8988T (cell line): ENCODE measurements at places on chromosomes 5 and 9.

GRCh38 chr5:151757233-151758140, 944 bp downstream of the ATOX1 start:
- no peak for DNase-seq

DNA sequence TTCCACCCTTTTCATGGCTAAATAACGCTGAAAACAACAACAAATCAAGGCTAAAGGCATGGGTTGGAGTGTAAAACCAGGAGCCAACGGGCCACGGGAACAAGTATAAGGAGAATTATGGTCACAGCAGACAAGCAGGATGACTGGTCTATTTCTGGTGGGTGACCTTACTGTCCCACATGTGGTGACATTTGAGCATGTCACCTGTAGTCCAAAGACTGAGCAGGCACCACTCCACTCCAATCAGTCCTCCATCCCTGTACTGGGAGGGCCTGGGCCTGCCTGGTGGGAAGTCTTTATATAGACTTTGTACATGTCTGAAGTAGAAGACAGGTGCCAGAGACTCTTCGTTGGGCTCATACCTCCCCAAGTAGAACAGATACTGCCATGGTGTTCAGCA, 36.8 kb downstream of the C9orf153 start:
- DNase-seq, result no peak

DNA sequence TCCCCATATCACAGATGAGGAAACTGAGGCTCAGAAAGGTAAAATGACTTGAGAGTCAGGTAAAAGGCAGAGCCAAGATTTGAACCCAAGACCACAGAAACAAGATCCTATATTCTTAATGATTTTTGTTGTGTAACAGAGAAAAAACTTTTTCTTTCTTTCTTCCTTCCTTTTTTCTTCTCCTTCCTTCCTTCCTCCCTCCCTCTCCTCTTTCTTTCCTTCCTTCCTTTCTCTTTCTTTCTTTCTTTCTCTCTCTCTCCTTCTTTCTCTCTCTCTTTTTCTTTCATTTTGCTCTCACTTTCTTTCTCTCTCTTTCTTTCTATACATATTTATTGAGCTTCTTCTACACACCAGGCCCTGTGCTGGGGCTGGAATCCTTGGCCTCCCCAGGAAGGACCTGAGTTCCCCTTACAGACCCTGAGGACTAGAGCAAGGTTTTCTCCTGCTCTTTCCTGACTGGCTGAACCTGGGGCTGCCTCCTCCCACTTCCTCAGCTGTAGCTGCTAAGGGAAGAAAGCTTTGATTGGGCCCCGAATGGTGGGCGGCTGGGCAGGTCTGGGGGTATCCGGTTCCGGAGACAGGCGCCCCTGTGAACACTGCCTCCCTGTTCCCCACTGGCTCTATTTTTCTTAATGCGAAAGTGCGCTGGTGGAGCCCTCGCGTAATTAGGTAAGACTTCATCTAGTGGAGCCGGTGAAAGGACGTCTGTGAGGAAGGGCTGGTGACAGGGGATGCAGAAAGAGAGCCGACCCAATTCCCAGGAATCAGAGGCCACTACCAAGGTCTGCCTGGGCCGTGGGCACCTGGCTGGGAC, 27.4 kb upstream of the KIF12 start:
- no peak for DNase-seq

DNA sequence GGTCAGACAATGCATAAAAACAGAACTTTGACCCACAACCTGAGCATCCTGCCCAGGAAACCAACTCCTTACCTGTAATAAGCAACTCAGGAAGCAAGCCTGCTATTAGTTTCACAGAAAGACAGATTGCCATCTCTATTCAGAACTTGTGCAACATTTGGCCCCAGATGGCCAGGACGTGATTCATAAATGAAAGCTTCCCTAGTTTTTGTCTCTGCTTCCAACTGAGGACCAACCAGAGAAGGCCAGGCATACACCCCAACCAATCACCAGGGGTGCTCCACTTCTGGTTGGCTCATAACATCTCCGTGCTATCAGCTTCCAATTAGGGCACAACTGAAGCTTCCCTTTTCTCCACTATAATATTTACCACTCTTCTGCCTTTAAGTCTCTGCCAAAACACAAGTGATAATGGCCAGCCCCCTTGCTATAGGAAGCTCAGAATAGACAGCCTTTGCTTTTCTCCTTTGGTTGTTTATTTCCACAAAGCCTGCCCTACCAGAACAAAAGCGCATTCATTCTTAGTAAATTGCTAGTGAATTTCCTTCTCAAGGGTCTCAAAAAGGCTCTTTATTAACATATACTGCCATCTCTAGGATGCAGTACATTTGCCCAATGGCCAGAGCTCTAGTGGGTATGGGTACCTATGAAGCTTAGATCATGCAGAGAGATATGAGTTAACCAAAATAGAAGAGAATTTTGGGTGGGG, 289.7 kb upstream of the DAP start:
- DNase-seq, result no peak

- no peak for DNase-seq
Measured at GRCh38 chr9:32345243-32345642, 39.2 kb upstream of the ACO1 start.

GRCh38 chr9:86459191-86459590, 105.0 kb upstream of the TUT7 start:
- DNase-seq, result no peak

GRCh38 chr5:169221519-169221918, 79.4 kb downstream of the SLIT3 start:
- no peak for DNase-seq

GRCh38 chr9:110131499-110131898, 76.5 kb downstream of the C9orf152 start:
- no peak for DNase-seq

DNA sequence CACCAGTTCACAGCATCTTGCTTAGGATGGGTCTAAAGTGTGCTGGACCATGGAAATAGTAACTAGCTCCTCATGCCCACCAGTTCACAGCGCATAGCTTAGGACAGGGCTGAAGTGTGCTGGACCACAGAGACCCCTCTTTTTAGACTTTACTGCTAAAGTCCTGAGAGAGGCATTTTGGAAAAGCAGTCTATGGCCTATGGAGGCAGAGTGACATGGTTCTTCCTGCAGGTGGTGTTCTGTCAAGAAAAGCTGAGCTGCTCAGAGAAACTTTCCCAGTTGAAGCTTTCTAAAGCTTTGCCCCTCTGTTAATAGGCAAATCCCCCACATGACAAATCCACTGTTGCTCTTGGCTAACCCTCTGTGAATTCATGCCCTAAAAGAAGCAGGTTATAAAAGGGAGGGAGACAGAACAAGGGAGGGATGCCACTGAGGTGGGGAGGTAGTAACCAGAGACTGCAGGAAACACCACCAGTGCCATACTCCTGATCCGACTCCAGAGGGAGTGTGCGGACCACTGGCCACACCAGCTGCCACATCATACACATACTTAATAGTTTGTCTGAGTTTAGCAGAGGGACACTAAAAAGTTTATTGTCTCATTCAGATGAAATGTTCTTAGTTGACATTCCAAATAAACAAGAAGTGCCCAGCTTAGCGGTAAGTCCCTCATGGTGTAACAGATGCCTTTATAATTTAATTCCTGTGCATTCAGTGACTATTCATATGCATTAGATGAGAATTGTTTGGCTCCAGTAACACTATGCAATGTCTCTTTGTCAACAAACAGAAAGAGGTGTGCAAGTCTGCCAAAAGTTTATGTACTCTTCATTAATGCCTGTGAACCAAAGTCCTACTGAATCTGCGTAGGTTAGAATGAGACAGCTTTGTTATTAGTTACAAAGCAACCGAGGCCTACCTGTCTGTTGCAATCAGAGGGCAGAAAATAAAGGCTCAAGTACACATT, 236.2 kb upstream of the NFIL3 start:
- peak; percentile 37 for DNase-seq

GRCh38 chr5:34009610-34010009, 1.8 kb upstream of the AMACR start:
- no peak for DNase-seq

GRCh38 chr5:154363411-154363810, 82.4 kb upstream of the SAP30L start:
- DNase-seq, result no peak

- no peak for DNase-seq
Measured at GRCh38 chr9:104971511-104971910, 43.6 kb upstream of the ABCA1 start.

DNA sequence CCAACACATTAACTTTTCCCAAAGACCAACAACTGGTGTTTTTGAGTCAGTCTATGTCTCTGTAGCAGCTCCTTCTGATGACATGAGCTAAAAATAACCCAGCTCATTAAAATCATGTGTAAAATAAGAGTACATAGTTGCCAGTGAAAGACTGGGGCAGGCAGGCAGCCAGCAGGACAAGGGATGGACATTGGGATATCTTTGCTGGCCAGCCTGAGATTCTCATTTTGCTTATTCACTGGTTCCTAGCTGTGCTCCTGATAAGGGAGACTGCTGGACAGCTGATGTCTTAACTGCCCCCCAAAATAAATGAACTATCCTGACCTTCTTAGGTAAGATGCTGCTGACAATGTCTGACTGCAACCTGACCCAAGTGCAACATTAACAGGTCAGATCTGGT, 33.9 kb downstream of the EPB41L4B start:
- no peak for DNase-seq

- no peak for DNase-seq
Measured at GRCh38 chr5:108989761-108990392, 242.2 kb downstream of the FER start.

- DNase-seq, result no peak
Measured at GRCh38 chr9:92728831-92729734, 35.5 kb downstream of the BICD2 start.

GRCh38 chr9:22363421-22363887, 83.2 kb upstream of the DMRTA1 start:
- DNase-seq, result no peak

GRCh38 chr5:35672995-35673394, 55.3 kb downstream of the SPEF2 start:
- no peak for DNase-seq

GRCh38 chr9:92969516-92970466, 22.5 kb downstream of the FGD3 start:
- no peak for DNase-seq

DNA sequence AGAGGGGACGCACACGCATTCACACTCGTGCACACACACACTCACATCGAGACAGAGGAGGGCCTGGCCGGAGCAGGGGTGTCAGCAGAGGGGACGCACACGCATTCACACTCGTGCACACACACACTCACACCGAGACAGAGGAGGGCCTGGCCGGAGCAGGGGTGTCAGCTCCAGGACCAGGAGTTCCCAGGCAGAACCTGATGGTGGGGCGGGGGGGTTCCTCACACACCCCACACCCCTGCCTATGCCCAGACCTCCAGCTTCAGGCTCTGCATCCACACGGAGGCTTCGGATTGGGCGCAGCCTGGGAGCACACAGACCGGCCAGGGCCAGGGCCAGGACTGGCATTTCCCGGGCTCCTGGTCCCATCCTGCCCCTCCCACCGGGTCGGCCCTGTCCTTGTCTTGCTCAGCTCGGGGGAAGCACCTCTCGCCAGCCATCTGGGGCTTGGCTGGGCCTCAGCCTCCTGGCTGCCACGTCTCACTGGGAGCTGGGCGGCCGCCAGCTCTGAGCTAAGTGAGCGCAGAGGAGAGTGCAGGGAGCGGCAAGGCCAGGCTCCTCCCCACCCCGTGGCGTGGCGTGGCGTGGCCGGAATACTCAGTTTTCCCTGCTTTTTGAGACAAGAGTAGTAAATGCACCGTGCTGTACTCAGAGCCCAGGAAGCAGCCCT, 31.3 kb downstream of the ADAMTS2 start:
- DNase-seq, result no peak

DNA sequence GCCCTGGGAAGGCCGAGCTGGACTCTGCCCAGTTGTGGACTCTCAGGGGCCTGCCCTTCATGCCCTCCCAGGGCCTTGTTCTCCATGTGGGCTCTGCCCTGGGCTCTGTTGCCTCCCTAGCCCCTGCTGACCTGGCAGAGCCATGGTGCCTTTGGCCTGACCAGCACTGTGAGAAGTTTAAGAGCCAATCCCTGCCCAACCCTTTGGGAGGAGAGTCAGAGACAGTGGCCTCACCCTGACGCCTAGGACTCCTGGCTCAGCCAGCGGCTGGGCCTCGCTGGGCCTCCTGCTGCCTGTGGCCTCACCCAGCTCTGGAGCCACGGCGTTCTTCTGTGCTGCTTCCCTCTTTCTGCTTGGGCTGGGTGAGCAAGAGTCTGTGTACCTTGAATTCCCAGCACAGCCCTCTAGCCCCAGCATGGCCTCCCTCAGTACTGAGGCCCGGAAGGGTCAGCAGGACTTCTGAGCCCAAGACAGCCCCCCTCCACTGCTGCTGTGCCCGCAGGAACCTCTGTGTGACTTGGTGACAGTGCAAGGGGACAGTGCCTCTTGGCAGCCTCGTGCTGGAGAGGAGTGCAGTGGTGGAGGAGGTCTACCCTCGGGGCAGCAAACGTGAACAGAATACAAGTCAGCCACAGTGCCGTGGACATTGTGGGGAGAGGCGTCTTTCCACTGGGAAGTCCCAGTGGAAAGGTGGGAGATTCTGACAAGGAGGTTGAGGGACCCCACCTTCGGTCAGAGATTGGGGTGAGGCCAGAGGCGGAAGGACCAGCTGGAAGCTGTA, 97.4 kb downstream of the CACNA1B start:
- DNase-seq, result no peak

GRCh38 chr9:80881320-80881719, 808.0 kb downstream of the TLE1 start:
- no peak for DNase-seq

- DNase-seq, result no peak
Measured at GRCh38 chr5:58019614-58020013, 440.3 kb downstream of the PLK2 start.

DNA sequence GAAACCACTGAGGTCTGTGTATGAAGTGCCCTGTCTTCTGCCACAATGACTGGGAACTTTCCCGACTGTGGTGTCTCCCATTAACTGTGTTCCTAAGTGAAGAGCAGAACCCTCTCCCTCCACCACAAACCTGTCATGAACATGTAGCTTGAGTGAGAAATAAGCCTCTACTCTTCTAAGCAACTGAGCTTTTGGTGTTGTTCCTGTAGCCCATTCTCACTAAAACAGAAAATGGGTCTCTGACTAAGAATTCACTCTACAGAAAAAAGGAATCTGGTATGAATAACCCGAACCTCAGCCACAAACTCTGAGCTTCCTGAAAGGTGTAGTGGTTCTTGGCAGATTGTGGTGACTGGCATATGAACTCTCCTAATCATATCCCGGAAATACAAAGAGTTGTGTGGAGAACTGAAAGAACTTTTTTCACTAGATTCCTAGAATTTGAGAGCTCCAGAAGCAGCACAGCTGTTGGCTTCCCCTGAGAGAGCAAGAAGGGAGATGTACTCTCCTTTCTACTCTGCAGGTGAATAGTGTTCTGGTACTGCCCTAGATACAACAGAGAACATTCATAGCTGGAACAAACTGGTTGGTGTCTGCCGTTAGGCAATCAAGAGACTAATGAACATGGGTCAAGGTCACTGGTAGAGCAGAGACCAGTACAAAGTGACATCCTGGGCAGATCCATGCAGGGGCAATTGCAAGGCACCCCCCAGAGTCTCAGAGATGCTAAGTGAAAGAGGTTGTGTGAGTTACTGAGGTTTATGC, 283.8 kb downstream of the PDE4D start:
- DNase-seq, result no peak

DNA sequence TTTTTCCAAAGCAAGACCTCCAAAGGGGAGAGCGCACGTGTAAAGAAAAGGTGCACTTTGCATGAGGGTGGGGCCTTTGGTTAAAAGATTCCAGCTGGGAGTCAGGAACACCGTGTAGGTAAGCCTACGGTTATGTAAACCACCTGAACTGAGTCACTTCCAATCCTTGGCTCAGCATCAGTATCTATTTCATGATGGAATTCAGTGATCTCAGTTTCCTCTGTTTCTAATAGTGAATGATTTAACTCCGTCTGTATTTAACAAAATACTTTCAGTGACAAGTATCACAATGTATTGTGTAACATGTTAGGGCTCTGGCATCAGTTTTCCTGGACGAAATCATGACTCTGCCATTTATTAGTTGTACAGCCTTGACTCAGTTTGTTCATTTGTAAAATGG, 1.3 kb upstream of the SVEP1 start:
- no peak for DNase-seq
